ENCODE measurements at places on chromosomes 5 and 9.

GRCh38 chr9:104094534-104095015, 466 bp downstream of the SMC2 start:
- DNase-seq, result no peak

- DNase-seq, result no peak
Measured at GRCh38 chr9:70392189-70392588, 22.3 kb downstream of the KLF9 start.

DNA sequence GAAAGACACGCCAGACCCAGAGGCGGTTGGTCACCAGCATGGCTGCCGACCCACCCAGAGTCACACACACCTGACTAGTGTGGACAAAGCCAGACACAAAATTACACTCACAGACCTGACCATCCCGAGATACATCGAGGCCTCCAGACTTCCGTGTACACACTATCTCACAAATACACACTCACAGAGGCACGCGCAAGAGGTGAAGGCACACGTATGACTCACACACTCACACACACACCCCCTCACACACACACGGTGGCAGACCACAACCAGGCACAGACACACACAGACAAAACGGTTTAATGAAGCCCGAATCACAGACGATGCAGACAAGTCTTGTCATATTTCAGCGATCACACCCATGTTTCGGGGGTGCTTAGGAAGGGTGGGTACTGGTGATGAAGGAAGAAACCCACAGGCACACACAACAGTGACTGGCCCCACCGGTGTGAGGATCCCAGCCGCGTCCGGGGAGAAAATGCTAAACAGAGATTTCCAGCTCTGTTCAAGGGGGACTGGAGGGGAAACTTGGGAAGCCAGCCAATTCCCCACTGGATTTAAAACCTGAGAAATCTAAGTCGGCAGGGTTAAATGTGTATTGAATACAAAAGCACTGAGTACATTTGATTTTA, 51.3 kb downstream of the CRB2 start:
- DNase-seq, result no peak

- no peak for DNase-seq
Measured at GRCh38 chr5:172820046-172820767, 13.8 kb upstream of the ERGIC1 start.

GRCh38 chr5:148796936-148797335, 29.5 kb upstream of the ADRB2 start:
- no peak for DNase-seq

DNA sequence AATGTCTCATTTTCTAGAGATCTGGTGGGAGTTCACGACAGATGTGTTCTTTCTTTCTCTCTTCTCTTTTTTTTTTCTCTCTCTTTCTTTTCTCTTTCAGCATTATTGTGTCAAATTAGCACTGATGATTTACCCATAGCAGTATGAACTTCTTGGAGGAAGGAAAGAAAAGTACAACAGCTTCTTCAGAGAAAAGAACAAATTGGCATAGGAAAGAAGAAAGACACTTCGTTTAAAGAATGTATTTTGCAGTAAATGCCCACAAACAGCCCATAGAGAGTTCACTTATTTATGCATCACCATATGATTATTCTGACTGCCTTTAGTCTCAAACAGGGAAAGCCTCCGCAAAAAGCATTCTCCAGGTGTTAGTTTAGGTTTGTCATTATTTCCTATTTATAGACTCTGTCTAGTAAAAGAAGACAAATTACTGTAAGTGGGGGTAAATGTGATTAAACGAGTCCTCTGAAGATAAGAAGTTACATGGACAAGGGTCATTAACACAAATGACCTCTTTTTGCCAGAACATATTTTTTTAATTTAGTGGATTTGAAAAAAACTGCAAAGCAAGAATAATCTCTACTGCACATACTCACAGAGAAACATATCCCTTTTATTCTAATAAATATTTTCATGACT, 68.0 kb downstream of the POU5F2 start:
- no peak for DNase-seq

DNA sequence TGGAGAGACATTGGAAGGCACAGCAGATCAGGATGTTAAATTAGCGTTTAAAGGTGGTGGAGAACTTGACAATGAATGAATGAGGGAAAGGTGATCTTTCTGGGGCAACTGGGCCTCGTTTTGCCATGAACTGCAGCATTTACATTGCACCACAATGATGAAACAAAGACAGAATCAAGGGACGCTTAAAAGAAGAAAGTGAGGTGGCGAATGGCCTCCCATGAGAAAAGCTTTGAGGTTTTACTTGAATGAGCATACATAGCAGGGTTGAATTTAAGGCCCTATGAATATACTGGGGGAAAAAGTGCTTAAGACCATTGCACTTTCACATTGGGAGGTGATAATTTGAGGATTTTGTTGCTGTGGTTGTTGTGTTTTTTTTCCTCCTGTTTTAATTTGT, 476.4 kb downstream of the ISL1 start:
- no peak for DNase-seq

DNA sequence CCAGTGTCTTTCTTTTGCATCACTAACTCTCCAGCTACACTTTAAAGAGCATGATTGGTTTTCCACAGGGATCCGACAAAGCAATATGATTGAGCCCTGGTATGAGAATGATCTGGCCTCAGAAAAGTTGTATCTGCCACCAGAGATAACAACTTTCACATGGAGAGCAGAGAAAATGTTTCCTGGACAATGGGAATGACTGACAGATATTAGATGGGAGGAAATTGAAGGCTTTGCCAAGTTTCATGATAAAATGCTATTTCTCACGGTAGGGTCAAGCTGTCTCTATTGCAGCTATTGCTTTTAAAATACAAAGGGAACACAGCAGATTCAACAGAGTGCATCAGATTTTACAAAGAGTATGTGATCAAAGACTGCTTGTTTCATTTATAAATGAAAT, 56.4 kb upstream of the GLIS3 start:
- no peak for DNase-seq

Measured in T-cell (primary cell).